ENCODE measurements at places on chromosomes 16 and 17.

DNA sequence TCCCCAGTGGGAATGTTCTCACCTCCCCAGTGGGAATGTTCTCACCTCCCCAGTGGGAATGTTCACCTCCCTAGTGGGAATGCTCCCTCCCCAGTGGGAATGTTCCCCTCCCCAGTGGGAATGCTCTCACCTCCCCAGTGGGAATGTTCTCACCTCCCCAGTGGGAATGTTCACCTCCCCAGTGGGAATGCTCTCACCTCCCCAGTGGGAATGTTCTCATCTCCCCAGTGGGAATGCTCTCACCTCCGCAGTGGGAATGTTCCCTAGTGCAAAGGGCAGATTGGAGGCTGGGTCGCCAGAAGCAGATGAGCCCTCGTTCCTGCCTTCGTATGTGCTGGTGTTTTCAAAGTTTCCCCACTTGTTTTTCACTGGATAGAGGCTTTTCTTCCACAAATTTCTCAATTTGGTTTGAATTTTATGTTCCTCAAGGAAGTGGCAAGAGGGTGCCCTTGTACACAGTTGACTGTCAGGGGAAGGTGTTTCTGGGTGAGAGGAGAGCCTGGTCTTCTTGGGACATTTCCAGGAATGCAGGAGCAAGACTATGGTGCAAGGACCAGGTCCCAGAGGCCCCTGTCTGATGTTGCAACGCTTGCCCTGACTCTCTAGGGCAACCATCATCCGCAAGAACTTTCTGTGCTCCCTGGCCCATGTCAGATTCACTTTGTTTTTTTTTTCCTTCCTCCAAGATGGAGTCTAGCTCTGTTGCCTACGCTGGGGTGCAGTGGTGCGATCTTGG lies 34.0 kb downstream of the TRARG1 start:
- DNase-seq = no peak

GRCh38 chr17:70947636-70948565 lies 778.6 kb downstream of the KCNJ2 start:
- no peak for DNase-seq

- DNase-seq = no peak
Observed at GRCh38 chr16:20735490-20735889, 6.1 kb downstream of the THUMPD1 start.

DNA sequence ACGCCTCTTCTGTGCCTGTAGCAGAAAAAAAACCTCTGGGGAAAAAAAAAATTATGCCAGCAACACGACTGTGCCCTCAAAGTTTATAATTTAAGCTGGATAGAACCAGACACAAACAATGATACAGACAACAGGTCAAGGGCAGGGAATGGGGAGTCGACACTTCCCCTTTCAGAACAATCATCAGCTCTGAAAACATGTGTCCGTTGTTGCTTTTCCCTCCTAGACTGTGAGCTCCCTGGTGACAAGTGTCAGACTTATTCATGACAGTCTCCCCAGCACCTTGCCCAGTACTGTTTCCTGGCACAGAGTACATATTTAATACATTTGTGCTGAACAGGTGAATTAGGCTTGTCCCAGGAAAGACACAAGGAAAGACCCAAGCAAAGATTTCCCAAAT lies 178.3 kb downstream of the SOX9 start:
- no peak for DNase-seq

DNA sequence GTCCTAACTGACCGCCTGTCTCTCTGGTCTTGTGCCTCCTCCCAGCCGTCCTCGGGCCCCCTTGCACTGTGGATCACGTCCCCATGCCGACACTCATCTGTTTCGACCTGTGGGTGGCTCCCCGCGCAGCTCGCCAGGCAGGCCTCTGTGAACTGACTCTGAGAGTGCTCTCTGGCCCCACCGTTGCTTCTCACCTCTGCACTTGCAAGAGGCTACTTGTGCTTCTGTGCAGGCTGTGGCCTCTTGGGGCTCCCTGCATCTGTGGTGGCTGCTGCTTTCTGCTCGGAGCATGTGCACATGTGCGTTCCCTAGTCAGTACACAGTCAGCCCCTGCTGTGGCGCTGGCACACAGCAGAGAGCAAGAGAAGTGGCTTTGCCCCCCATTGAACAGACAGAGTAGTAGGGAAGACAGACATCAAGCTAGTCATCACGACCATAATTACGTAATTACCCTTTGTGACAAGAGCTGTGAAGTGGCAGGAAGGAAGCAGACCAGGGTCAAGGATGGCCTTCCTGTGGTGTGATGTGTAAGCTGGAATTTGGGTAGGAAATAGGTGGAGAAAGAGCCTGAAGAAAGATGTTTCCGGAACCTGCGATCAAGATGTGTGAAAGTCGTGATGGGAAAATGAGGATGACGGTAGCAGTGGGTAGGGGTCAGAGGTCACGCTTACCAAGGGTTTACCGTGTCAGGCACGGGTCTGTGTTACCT lies 256.0 kb upstream of the CACNG5 start:
- no peak for DNase-seq
